Chondrocyte (in vitro differentiated cells): ENCODE measurements at places on chromosomes 6 and 20. TPM values are rescaled to one million over a fixed set of nuclear protein-coding genes. Genes with fewer than 3 reads are reported as not detected.

RRAGD gene
- total RNA-seq = 8.9 to 18.8 TPM (median 17.9 TPM) in 3 replicates

NDUFAF5 gene
- total RNA-seq = 21.1 to 24.4 TPM (median 22.2 TPM) in 3 replicates

OPRM1 gene
- not detected in 3 replicates for total RNA-seq

GRCh38 chr20:54194724-54195438 is 13.0 kb upstream of the PFDN4 start:
- no peak overlapping the region for H3K4me3 ChIP-seq
- no peaks in the 10 kb centered on the region for H3K4me1 ChIP-seq
- H3K27me3 ChIP-seq = peaks cover 11% of the 10 kb centered on the region
- H3K27ac ChIP-seq = no peak overlapping the region
- DNase-seq = no peak

GRCh38 chr6:54519161-54519560 is 210.9 kb downstream of the TINAG start:
- H3K4me1 ChIP-seq = peaks cover 13% of the 10 kb centered on the region
- DNase-seq = no peak
- H3K27ac ChIP-seq = no peak overlapping the region
- peaks cover 2% of the 10 kb centered on the region for H3K27me3 ChIP-seq
